ENCODE measurements at places on chromosomes 12 and 14.

DNA sequence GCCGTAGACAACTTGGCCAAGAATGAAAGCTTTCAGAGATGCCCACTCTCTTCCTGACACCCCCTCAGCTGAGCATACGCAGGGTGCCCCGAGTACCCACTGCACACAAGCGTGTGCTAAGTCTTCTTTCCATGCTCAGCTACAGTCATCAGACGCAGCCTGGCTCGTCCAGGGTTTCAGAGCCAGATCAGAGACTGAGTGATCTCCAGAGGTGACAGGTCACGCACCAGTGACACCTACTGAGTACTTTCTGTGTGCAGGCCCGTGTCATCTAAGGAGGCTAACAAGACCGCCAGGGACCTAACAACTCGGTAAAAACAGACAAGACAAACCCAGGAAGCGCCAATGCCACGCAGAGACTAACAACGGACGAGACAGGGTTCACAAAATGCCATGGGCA lies 25.1 kb downstream of the STX2 start:
- no peak for DNase-seq

DNA sequence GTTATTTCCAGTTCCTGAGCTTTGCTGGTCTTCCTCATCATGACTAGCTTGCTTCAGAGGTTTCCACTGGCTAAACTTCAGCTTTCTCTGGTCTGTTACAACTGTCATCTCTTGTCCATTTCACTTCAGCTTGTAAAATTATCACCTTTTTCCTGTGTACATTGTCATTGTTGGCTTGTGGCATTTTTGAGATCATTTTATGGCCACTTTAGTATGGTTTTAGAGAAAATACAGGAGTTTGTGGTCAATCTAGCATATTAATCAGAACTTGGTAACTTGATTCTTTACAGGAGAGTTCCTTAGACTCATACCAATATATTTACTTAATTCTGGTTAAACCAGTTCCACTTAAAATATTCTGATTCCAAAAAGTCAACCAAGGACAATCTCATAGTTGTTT lies 235.9 kb upstream of the KITLG start:
- no peak for DNase-seq

DNA sequence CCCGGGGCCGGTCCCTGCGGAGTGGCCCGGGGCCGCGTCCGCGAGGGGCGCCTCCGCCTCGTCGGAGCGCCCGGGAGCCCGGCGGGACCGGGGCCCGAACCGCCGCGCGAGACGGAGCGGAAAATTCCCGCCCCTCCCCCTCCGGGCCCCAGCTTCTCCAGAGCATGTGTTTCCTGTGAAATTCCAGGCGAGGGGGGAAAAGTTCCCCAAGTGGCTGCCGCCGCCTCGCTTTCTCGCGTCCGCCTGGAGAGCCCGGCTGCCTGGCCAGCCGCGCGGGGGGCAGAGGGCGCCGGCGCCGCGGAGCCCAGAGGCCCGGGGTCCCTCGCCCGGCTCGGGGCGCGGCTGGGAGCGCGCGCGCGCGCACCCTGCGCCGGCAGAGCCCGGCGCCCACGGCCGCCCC lies 904 bp downstream of the CACNA1C start:
- no peak for DNase-seq

GRCh38 chr12:55937981-55938380 lies 7.0 kb downstream of the DGKA start:
- no peak for DNase-seq

DNA sequence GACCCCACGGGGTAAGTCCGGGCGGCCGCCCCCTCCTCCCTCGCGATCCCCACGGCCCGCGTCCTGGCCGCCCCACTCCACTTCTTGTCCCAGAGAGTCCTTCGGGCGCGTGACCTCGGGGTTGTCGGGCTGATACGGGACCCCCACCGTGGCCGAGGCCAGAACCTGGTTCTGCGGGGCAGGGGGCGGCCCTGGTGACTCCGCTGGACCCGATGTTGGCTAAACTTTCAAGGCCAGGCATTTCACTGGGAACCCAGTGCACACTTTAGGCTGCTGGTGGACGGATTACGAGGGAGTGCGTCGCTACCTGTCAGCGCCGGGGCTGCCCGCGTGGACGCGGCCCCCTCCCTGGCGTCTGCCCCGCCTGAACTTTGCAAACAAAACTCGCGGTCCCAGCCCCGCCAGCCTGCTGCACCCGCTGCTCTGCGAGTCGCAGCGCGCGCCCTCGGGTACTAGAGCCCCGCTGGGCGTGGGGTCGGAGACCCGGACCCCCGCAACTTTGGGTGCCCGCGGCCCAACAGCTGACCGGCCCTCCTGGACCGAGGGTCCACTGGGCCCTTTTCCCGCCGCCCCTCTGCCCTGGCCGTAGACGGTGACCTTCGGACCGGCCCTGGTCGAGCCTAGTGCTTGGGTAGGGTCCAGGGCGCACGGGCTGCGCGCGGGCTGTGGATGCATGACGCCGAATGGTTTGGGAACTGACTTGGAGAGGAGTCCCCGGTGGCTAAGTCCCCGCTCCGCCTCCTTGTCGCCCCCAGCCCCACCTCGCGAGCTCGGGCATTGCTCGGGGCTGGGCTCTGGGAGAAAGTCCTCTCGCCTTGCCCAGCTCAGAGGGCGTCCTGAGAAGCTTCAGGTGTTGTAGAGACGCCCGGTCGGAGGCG lies 624 bp downstream of the RIN3 start:
- peak; percentile 40 for DNase-seq

- DNase-seq = no peak
Measured at GRCh38 chr12:46533723-46534122, 161.2 kb upstream of the SLC38A2 start.

DNA sequence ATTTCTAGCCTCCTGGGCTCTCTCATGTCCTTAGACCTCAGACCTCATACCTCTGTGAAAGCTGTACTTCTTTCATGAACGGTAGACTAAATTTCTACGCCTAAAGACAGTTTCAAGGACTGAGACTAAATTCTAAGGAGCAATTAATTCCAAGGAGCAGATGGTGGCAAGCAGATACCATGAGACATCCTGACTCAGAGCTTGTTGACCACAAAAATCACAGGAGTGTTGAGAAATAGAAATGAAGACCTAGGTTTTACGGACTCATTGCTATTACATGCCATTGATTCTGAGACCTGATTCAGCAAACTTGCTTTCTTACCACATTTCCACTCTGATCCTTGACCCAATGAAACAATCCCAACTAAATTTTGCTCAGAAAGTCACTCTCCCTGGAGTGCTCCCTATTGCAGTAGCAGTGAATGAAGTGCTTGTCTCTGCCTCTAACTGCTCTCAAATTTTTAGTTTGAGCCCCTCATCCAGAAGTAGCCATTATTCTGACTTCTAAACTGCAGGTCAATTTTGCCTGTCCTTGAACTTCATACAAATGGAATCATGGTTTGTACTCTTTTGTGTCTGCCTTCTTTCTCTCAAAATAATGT lies 52.0 kb downstream of the PEX5 start:
- DNase-seq = no peak

DNA sequence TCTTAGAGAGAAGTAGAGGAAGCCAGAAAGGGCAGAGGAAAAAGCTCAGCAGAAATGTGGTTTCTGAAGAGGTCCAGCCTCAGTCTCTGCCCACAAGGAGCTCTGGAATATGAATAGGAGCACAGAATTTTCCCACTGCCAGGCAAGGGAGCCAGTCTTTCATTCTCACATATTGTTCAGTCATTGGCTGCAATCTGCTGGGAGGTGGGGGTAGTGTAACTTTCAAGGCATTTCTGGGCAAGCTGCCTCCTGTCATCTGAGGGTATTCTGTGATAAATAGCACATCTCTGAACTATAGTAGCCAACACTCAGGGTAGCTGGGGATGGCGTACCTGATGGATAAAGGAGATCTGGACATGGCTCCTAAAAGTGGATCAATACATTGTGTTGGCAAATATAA lies 127.2 kb downstream of the LRRK2 start:
- no peak for DNase-seq

All from activated T-cell treated with anti-CD3 and anti-CD28 coated beads, Interleukin-2, amount 50 U/mL, for 72 hours (primary cell).